ENCODE measurements at places on chromosomes 6 and 20.

DNA sequence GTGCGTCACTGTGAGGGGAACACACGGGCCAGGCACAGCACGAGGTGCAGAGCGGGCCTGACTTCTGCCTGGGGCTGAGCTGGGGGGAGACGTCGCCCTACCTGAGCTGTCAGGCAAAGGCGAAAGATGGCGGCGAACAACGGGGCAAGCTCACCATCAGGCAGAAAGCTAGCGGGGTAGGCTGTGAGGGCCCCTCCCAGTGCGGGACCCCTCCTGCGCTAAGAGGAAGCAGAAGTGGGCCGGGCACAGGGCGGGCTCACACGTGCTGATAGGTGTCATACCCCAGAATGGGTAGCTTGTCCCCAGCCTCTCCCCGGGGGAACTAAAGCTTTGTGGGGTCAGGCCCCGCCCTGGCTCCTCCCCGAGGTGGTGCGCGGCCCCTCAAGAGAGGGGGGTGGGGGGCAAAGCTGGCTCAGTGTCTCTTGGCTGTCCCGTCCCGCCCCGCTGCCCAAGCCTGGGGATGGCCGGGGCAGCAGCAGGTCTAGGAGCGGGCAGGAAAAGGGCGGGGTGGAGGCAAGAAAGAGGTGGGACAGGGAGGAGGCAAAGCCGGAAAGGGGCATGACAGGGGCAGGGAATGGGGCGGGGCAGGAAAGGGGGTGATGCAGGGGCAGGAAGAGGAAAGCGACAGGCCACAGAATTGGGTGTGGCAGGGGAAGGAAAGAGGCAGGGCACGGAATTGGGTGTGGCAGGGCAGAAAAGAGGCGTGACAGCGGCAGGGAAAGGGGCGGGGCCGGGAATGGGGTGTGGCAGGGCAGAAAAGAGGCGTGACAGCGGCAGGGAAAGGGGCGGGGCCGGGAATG is 14.7 kb downstream of the UCKL1 start:
- DNase-seq = no peak

DNA sequence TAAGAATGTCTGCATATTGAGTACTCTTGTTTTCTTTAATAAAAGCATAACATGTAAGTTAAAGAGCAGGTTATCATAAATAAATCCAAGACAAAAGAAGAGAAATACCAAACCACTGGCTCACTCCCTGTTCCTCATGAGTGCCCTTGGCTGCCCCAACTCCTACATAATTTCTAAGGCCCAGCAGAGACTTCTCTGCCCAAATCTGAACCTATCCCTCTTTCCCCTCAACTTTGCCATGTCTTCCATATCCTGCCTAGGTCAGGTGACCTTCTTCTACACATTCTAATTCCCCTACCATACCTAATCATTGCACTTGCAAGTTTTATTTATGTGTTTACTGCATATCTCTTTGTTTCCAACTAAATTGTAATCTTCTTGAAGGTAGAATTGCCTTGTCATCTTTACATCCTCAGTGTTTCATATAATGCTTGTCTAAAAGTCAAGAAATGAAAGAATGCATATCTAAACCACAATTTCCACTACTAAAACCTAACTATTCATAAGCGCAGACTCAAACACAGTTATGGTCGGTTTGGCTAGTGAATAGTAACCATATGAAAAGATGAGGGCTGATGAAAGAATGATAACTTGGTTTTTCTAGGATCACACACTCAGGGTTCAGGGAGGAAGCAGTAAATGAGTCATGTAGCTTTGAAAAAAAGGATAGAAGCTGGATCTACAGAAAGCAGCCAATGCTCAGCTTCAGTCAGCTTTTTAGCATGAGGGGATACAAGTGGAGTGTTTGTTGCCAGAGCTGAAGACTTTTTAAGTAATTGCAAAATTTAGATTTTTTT is 53.3 kb upstream of the EYA4 start:
- no peak for DNase-seq

GRCh38 chr6:87534377-87535047 is 55.3 kb downstream of the RARS2 start:
- no peak for DNase-seq

DNA sequence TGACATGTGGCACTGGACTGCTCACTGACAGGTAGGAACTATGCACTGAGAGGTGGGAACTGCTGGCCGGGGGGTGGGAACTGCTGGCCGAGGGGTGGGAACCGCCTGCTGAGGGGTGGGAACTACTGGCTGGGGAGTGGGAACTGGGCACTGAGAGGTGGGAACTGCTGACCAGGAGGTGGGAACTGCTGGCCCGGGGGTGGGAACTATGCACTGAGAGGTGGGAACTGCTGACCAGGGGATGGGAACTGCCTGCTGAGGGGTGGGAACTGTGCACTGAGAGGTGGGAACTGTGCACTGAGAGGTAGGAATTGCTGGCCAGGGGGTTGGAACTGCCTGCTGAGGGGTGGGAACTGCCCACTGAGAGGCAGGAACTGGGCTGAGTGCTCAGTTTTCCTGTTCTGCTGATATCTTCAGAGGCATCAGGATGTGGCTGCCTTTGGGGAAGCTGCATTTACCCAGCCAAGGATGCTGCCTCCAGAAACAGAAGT is 90.2 kb downstream of the THBS2 start:
- DNase-seq = no peak

- DNase-seq = no peak
Observed at GRCh38 chr20:63664143-63664851, 6.2 kb downstream of the RTEL1 start.

- DNase-seq = no peak
Observed at GRCh38 chr6:14953836-14954235, 292.0 kb upstream of the JARID2 start.

GRCh38 chr6:139639507-139639906 is 265.1 kb upstream of the CITED2 start:
- no peak for DNase-seq

- DNase-seq = no peak
Observed at GRCh38 chr6:168410035-168410434, 30.9 kb upstream of the SMOC2 start.

DNA sequence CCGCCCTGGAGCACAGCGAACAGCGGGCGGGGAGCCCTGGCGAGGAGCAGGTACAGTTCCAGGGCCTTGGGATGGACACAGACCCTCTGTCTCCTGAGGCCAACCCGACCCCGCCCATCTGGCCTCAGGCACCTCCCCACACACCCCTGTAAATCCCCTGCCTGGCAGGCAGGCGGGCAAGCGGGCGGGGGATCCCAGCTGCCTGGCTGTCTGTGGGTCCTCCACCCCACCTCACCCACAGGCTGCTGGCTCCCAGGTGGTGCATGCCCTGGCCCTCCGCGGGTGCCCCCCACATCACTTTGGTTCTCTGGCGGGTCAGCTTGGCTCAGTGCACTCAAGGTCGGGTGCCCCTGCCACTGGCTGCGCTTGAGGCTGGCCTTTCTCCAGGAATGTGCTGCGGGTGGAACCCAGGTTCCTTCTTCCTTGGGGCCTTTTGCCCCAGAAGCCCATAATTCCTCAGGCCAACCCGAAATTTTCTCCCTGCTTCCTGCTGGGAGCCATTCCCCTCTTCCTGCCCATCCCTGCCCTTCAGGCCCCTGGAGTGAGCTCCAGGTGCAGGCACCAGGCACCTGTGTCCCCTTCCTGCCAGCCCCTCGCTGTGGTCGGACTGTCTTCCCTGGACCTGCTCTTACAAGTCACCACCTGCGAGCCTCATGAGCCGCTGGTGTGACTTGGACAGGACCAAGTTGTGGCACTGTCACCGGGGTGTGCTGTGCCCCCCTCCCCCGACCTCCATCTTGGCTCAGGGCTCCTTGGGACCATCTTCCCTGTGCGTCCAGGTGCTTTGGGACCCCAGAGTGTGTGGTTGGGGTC is 5.3 kb upstream of the TNFRSF6B start:
- DNase-seq = no peak

DNA sequence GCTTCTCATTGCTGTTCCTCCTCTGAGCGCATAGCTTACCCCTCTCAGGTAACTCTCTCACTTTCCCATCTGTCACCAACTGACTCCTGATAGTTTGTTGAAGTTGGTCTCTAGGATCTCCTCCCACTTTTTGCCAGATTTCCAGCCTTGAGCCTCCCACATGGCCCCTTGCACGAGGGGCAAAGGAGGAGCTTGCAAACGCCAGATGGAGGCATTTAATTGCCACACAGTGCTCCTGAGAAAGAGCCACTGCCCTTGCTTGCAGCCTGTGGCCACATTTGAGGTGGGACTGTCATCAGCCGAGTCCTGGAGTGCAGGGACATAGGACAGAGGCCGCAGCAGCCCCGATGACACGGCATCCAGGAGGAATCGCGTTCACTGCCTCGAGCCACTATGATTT is 348.7 kb downstream of the SMOC2 start:
- DNase-seq = no peak

GRCh38 chr6:30136570-30137286 is 788 bp downstream of the TRIM40 start:
- no peak for DNase-seq

DNA sequence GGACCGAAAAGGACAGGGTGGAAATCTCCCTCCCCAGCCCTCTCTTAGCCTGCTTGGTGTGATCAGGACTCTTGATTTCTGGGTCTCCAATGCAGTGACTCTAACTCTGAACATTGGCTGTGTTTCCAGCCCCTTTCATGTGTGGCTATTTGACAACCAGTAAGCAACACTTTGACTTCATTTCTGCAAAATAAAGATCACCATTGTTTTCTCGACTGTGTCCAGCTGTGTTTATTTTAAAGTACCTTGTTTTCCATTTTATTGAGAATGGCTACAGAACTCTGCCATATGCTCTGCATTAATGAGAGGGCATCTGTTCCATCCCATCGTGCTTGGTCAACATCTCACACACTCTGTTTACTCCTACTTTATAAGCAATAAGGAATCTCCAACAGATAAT is 60.9 kb upstream of the TAGAP start:
- no peak for DNase-seq

DNA sequence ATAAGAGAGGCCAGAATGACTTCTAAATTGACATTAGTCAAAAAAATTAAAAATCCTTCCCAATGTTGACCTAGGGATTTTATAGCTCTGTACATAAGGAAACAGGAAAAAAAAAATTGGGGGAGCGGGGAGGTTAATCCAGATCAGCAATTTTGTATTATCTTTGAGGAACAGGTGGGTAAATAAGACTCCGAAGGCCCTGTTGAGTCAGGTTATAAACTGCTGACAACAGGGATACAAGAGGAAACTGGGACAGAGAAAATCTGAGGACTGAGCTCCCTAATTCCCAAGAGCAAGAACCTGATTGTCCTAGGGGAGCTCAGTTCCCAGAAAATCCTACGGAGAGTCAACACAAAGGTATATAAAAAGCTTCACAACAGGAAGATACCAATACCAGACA is 26.8 kb upstream of the CRIP3 start:
- DNase-seq = no peak

DNA sequence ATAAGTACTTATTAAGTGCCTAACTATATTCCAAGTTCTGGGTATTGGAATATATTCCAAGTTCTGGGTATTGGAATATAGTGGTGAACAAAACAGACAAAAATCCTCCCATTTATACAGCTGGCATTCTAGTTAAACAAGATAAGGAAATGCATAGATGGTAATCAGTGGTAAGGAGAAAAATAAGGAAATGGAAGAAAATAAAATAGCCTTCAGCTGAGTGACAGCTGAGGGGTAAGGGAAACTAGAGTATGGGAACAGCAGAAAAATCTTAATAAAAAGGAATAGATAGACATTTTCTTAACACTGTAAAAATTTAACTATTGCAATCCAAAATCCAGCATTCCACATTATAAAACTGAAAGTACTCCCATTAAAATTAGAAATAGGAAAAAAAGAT is 17.2 kb upstream of the WFDC10A start:
- no peak for DNase-seq

GRCh38 chr20:53617791-53618489 is 24.3 kb upstream of the ZNF217 start:
- no peak for DNase-seq

DNA sequence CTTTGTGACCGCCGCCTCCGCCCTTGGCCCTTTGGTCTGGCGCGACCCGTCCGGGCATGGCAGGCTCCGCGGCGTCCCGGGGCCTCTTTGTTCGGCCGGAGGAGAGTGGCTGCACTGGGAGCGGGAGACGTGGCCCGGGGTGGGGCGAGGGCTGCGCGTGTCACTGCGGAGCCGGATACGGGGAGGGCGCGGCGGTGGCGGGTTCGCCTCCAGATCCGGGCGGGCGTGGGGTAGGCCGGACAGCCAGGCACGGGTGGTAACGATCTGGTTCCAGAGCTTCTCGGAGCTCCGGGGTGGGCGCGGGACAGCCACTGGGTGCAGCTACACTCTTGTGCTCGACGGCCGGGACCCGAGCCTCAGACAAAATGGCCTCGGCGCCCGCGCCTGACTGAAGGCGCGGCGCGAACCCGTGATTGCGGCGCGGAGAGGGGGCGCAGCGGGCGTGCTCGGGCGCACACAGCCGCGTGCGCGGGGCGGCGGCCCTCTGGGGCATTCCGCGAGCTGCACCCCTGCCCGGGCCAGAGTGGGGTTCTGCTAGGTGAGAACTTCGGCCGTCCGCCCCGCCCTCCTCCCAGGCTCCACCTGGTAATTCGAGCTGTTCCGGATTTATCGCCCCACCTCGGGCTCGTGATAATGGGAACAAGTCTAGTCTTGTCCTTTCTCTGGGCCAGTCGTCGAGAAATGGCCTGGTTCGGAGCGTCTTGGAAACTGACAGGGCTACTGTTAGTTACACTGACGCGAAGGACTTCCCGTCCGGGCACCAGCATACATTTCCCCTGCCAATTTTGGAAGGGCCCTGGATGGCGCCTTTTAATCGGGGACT is 1.0 kb downstream of the LOC128125822 start:
- DNase-seq = peak; percentile 46

GRCh38 chr6:19771753-19772336 is 65.3 kb upstream of the ID4 start:
- DNase-seq = no peak

DNA sequence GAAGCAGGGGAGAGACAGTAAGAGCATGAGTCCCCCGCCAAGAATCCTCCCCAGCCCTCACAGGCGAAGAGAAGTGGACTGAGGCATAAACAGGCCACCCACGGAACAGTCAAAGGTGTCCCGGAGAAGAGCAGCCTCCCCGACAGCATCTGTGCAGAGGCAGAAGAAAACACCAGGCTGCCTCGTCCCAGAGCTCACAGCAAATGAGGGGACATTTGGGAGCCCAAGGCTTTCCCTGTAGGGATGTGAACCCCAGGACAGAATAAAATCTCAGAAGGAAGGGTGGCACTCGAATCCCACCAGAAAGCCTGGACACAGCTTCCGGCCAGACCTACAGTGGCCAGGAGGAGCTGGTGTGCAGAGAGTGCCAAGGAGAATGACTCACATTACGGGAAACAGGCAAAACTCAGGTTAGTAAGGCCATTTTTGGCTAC is 90.4 kb downstream of the DLL1 start:
- no peak for DNase-seq

- DNase-seq = no peak
Observed at GRCh38 chr20:56925831-56926170, 296.7 kb downstream of the TFAP2C start.

GRCh38 chr20:38839563-38839962 is 34.1 kb downstream of the PPP1R16B start:
- DNase-seq = no peak

- no peak for DNase-seq
Observed at GRCh38 chr6:452301-453067, 60.9 kb downstream of the IRF4 start.

Data from neural crest cell (in vitro differentiated cells).